ENCODE measurements at places on chromosomes 4 and X. TPM values are rescaled to one million over a fixed set of nuclear protein-coding genes. Genes with fewer than 3 reads are reported as not detected.

Gene UGT2A1
- not detected for total RNA-seq

Gene RHOXF1
- total RNA-seq, result not detected

Gene PPP1R3F
- total RNA-seq, result 0.92 TPM

Gene DCAF4L1
- 0.10 TPM for total RNA-seq

Gene GAGE12F
- total RNA-seq, result not detected

Gene PAGE1
- not detected for total RNA-seq

Gene NUDT11
- 12.0 TPM for total RNA-seq

Gene ENPEP
- under 0.01 TPM for total RNA-seq

Gene CXCL11
- 0.44 TPM for total RNA-seq

Gene DGKK
- not detected for total RNA-seq

Gene CDS1
- total RNA-seq, result 20.8 TPM

Gene SMR3A
- not detected for total RNA-seq

Gene NOX1
- total RNA-seq, result not detected

Gene GATA1
- not detected for total RNA-seq

Gene UGT2B17
- not detected for total RNA-seq

Gene PDHA2
- not detected for total RNA-seq

Gene LRCH2
- total RNA-seq, result not detected

Gene BMP3
- not detected for total RNA-seq

Gene ARMCX1
- 16.8 TPM for total RNA-seq
